Heart right ventricle (tissue), 16 donors: ENCODE measurements at places on chromosomes 6 and 20.

GRCh38 chr20:40766790-40767614 is 78.0 kb upstream of the MAFB start:
- DNase-seq = no peak

DNA sequence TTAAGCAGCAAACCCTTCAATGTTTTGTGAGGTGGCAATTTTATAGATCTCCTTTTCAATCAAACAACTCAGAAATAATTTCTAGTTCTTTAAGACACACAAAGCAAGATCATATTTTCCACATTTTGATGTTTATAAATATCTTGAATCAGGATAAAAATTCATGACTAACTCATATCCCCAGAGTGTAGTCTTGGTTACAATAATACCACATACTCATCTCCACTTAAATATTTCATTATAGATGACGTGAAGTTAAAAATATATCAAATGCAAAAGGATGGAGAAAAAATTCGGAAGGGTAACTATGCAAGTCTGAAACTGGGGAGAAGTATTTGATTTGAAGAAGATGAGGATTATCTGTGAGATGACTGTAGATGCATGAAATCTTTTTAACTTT is 59.8 kb upstream of the HIVEP1 start:
- no peak for DNase-seq

DNA sequence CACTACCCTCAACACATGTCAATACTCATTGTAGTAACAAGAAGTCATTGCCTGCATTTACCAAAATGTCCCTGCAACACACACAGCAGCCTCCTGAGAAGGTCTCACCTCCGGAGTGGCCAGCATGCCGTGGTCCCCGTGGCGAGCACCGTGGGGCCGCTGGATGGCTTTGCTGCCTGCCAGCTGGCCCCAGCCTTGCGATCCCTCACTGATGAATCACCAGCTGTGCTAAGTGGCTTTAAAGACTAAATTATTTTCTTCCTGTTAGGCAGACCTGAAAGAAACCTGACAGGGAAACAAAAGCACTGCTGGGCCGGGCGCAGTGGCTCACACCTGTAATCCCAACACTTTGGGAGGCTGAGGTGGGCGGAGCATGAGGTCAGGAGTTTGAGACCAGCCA is 306.7 kb downstream of the CDH4 start:
- DNase-seq = no peak

DNA sequence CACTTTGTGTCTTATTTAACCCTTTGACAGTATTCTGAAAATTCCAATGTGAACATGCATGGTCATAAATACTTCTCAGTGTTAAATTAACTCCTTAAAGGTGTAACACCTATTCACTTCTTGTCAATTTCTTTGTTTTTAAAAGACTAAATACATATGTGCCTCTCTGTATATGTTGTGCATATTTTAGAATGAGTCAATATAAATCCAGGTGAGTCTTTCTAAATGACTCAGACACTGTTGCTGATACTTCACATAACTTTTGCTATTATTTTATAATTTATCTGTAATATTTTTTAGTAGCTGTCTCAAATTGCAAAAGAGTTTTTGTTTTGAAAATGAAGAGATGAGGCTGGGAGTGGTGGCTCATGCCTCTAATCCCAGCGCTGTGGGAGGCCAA is 36.0 kb downstream of the TIAM2 start:
- no peak for DNase-seq

DNA sequence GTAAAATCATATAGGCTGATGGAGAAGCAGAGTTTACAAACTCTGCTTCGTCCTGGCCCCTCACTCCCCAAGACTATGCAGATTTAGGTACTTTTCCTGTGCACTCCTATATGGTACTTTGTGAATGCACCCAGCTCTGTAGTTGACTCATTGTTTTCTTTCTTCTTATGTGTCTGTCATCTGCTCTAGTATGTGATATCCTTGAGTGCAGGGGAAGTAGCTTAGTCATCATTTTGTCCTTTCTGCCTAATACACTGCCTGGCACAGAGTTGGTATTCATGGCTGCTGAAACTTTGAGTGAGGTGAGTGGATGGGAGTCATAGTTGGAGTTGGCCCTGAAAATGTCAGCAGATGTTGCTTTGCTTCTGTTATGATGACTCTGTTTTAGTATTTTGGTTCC is 222.6 kb downstream of the RNF144B start:
- DNase-seq = no peak

- no peak for DNase-seq
These were observed 468.0 kb downstream of the EPM2A start for GRCh38 chr6:145267076-145267867.

DNA sequence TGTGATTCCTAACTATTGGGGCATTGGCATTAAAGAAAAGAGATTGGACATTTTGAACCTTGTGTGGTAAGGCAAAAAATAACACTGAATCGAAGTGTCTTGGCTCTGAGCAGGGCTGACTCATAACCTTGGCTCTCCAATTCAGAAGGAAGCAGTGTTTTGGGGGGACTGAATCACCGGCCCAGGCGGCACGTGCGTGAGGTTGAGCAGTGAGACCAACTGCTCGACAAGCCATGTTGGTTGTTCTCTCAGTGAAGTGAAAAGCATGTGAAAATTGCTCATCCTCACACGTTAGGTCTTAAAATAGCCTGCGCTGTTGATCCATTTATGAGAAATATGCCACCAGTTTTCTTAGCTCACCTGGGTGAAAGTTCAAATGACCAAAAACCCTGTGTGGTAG is 137.8 kb upstream of the SPACA1 start:
- no peak for DNase-seq

DNA sequence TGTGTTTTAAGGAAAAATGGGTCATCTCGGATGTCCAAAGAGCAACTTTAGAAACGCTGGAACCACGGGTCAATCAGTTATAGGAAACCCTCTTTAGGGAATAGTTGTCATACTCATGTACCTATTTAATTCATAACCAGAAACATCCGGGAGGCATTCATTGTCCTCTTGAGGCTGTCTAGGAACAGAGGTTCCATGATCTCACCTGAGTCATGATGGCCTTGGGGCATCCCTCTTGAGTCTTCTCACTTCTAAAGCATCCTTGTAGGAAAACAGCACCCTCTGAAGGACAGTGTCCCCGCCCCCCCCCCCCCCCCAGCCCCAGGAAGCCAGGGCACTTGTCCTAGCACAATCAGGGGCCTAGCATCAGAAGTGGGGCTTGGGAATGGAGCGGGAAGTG is 46.3 kb upstream of the CDH4 start:
- no peak for DNase-seq

GRCh38 chr20:2473516-2473915 is 2.9 kb upstream of the SNRPB start:
- no peak for DNase-seq
